ENCODE measurements at places on chromosomes 6 and 20.
A peak's percentile ranks its signal among the peaks of the same experiment; 100 is the strongest.

DNA sequence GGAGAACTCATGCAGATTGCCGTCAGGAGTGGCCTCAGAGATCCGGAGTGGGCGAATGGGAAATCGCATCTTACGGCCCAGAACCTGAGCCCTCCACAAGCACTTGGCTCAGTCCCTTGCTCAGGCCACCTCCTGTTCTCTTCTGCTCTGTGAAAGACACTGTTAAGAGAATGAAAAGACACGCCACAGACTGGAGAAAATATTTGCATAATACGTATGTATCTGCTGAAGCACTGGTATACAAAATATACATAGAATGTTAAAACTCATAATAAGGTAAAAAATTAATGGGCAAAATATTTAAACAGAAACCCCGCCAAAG is 838 bp upstream of the POM121L2 start:
- DNase-seq, result no peak

DNA sequence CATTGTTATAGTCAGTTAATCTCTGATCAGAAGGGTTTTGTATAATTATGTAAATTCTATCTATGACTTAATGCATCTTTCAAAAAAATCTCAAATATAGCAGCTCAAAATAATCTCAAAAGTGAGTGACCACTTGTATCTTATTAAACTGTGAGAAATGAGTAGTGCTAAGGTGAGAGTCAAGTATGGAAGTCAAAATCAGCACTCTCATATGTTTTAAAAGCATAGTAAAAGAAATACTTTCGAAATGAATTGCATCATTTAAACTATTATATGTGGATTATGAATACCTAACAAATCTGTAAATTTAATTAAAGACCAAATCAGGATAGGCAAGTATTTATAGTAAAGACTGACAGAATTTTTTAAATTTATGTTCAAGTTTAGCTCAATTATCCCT is 645.6 kb downstream of the PHF3 start:
- DNase-seq, result no peak

GRCh38 chr6:149320796-149321195 is 3.3 kb downstream of the TAB2 start:
- DNase-seq, result no peak

DNA sequence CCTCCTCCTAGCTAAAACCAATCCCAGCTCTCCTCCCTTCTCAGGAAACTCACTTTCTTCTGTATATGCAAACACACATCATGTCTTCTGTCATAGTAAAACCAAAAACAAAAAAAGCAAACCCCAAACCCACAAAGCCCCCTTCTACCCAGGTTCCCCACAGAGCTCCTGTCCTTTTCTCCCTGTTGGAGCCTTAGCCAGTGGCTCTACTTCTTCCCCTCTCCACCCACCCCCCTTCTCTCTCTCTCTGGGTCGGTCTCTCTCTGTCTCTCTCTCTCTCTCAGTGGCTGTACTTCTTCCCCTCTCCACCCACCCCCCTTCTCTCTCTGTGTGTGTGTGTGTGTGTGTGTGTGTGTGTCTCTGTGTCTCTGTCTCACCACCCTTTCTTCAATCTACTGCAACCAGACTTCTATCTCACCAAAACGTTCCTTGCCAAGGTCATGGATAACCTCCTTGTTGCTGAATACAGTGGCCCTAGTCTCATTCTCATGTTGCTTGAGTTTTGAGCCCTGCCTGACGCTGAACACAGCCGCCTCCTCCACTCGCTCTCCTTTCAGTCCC is 8.7 kb upstream of the OSER1 start:
- DNase-seq, result no peak

DNA sequence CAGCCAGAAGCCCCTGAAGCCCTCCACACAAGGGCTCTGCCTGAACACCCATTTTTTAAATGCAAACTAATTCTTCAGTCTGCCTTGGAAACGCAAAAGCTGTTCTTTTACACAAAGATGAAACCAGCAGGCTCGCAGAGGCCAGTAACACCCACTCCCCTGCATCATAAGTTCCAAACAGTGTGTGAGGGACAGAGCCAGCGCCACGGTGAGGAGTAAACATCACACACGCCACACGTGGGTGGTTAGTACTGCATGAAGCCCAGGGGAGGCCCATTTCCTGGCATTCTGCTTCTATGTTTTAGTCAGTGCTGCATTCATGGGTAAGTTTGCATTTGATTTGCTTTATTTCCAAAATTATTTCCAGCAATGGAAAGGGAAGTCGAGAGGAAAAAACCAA is 217.7 kb upstream of the RIN2 start:
- DNase-seq, result no peak

DNA sequence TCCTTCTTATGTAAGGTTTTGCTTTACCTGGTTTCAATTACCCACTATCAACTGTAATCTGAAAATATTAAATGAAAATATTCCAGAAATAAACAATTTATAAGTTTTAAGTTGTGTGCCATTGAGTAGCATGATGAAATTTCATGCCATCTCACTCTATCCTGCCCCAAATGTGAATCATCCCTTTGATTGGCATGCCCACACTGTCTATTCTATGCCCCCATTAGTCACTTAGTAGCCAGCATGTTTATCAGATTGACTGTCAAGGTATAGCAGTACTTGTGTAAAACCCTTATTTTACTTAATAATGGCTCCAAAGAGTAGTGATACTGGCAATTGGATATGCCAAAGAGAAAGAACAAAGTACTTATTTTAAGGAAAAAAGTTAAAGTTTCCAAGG is 403.8 kb downstream of the ADGRB3 start:
- no peak for DNase-seq

- DNase-seq, result no peak
Observed at GRCh38 chr20:3797592-3798372, 1.7 kb downstream of the CDC25B start.

- no peak for DNase-seq
Observed at GRCh38 chr6:111663692-111664564, 58.2 kb upstream of the TRAF3IP2 start.

- DNase-seq, result no peak
Observed at GRCh38 chr6:130796313-130796905, 30.8 kb upstream of the SMLR1 start.

DNA sequence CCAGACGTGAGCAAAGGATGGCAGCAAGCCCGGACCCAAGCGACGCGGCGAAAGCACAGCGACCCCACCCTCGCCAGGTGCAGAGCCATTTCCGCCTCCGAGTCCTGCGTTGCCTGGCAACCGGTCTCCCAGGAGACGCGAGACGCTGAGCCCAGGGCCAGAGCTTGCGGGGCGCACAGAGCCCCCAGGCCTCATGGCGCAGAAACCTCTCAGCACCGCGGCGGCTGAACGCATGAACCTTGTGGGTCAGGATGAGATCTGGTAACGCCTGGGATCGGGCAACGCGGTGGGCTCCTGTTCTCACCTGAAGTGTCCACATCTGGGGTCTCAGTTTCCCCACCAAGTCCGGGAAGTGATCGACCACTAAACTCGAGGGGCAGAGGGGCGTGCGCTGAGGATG is 77.7 kb downstream of the ANKRD60 start:
- DNase-seq, result no peak

DNA sequence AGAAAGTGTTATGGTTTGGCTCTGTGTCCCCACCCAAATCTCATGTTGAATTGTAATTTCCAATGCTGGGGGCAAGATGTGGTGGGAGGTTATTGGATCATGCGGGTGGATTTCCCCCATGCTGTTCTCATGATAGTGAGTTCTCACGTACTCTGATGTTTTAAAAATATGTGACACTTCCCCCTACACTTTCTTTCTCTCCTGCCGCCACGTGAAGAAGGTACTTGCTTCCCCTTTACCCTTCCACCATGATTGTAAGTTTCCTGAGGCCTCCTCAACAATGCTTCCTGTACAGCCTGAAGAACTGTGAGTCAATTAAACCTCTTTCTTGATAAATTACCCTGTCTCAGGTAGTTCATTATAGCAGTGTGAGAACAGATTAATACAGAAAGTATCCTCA is 150.8 kb downstream of the TMEM200A start:
- DNase-seq, result no peak

- peak; percentile 13 for DNase-seq
Observed at GRCh38 chr6:166862287-166862977, 93.9 kb downstream of the RNASET2 start.

DNA sequence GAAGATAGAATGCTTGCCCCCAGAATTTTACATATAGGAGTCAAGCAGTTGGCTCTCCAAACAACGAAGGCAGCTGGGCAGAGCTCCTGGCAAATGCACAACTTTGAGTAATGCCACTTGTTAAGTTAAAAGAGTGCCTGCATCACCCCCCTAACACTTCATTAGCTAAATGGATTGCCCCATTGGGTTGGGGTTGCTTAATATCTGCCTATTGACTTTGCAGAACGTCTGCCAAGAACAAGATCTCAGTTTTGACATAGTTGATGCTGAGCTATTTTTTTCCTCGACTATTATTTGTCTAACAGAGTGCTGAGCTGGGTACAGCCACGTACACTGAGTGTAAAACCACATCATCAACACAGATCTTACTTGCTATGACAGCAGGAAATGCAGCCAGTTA is 12.1 kb downstream of the ANKRD60 start:
- no peak for DNase-seq

- DNase-seq, result no peak
Observed at GRCh38 chr6:12024699-12025434, 12.8 kb downstream of the HIVEP1 start.

GRCh38 chr6:129073691-129074395 is 190.9 kb downstream of the LAMA2 start:
- DNase-seq, result no peak

DNA sequence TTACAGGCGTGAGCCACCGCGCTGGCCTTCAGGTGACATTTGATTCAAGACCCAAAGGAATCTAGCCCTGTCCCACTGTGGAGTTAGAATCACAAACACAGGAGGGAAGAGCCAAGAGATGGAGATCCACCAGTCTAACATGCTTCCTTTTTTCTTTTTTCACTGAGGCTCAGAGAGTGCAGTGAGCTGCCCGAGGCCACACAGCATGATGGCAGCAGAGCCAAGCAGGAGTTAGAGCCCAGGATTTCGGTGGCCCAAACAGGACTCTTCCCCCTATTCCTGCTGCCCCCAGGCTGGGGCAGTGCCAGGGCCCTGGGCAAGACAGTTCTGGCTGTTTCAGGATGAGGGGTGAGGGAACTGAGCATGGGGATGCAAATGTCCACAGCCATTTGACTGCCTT is 8.1 kb upstream of the SPDEF start:
- no peak for DNase-seq

- no peak for DNase-seq
Observed at GRCh38 chr20:59779656-59780380, 153.6 kb downstream of the SYCP2 start.

DNA sequence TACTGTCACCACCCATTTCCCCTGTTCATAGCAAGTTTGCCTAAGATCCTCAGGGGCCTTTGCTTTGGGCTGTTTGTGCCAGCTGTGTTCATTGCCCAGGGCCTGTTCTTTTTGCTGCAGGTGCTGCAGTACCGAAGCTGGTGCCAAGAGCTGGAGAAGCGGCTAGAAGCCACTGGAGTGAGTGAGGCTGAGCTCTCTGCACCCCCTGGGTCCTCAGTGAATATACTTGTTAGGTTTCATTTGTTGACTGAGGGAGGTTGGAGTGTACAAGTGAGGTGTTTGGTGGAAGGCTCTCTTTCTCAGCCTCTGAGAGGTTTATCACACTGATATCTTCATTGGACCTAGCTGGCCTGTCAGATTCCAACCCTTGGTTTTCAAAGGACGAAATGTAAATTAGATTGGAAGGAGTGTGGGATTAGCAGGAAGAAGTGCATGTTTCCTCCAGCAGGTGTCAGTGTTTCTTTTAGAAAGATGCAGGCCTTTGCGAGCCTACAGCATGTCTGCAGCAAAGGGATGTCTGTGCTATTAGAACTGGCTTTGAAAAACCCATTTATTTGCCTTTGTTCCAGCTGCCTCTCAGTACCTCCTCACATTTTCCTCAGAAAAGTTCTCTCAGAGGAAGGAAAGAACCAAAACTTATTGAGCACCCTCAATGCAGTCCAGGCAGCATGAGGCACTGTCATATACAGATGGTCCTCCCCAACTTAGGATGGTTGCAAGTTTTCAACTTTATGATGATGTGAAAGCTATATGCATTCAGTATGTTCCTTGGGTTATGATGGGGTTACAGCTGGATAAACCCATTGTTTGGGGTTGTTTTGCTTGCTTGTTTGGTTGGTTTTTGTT is 8.3 kb downstream of the CEP250 start:
- peak; percentile 20 for DNase-seq

GRCh38 chr20:55668631-55669030 is 336.7 kb downstream of the CBLN4 start:
- no peak for DNase-seq

DNA sequence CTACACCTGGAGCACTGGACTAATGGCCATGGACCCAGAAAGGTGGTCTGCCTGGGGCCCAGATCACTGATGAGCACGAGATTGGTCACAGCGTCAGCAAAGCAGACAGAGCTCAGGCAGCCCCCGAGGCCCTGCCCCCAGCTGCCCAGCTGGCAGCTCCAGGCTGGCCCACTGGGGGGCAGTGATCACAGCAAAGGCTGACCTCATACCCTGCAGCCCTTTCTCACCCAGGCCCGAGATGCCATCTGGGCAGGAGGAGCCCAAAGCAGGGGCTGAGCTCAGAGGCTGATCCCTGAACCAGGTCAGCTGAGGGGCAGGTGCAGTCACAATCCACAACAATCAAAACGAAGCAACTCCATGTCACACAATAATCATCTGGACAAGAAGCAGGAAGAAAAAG is 4.1 kb downstream of the MAP1LC3A start:
- DNase-seq, result no peak

DNA sequence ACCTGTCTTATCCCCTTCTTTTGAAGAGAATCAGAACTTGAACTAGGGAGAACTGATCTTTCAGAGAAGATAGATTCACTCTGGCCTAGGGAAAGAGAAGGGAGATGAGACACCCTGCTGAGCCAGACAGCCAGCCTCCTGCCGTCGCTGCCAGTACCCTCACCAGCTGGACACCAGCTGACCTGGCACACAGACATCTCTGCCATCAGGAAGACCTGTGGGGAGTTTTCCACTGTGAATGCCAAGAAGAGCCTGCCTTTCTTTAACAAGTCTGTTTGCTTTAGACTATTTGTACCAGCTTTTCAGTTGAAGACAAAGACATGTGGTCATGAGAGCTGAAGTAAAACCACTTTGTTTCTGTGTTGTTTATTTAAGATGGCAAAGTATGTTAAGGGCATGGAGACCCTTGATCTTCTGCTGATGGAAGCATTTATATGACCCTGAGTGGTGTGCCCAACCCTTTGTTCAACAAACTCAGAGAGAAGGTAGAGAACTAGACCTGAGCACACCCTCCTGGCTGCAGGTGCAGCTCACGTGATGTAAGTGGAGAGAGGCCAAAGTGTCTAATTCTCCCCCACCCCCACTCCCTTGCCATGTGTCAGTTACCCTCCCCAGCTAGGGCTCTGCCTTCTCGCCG is 82.3 kb upstream of the SLC24A3 start:
- DNase-seq, result no peak

DNA sequence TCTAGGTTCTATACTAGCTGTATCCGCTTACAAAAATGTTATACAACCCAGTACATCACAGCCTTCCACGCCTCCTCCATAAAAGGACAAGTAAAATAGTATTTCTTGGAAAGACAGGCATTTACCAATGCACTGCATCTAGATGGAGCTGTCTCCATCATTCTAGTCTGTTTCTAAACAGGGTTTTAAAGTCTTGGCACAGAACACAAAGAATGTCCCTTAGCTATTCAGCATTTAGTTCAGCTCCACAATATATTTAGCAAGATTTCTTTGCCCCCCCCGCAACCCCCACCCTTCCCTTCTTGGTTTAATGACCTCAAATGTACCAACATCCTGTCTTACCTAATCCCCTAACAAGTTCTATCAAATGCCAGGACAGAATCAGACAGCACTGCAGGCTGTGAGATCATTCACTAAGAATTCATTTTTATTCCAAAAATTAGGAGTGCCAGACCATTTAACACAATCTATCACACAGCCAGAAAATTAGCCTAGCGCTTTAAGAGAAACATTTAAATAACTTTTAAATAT is 198.6 kb downstream of the BACH2 start:
- DNase-seq, result no peak
